KG1 (cell line): ENCODE measurements at places on chromosomes 3 and 15.

GRCh38 chr3:67947808-67948508 lies 293.5 kb upstream of the SUCLG2 start:
- DNase-seq: no peak

DNA sequence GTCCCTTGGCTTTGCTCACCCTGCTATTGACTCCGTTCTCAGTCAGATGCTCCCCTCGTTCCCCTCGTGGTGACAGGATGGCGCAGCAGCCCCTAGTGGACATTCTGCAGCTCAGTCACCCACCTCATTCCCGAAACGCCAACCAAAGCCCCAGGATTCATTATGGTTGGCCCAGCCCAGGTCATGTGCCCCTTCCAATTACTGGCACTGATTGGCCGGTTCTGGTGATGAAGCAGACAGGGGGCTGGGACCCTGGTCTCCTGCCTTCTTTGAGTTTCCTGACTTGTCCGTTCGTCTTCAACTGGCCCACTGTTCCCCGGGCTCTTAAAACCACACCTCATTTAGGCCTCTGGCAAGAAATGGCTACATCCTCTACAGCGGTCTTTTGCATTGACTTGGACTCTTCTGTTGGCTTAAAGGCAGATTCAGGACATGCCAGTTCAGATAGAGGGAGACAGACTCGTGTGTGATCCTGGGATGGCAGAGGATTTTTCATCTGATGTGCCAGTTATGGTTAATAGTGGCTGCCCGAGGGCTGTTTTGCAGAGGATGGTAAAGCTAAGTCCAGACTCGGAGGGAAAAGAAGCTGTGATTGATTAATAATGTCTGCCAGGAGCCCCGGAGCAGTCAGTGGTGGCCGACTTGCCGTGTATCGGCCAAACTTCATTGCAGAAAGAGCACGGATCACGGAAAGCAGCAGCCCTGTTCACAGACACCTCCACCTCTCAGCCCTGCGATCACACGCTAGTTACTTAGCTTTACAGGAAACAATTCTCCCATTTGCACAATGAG lies 37.8 kb downstream of the LSM3 start:
- DNase-seq: no peak

GRCh38 chr3:122021811-122022401 lies at the start of gene ILDR1:
Gene ILDR1, minus strand, starts transcription at chr3:122022247. Its CDS starts 170 bp downstream, at chr3:122022077.
- DNase-seq: no peak

GRCh38 chr3:89145995-89146394 lies 38.6 kb downstream of the EPHA3 start:
- no peak for DNase-seq

GRCh38 chr3:89584398-89584797 lies 477.0 kb downstream of the EPHA3 start:
- no peak for DNase-seq

DNA sequence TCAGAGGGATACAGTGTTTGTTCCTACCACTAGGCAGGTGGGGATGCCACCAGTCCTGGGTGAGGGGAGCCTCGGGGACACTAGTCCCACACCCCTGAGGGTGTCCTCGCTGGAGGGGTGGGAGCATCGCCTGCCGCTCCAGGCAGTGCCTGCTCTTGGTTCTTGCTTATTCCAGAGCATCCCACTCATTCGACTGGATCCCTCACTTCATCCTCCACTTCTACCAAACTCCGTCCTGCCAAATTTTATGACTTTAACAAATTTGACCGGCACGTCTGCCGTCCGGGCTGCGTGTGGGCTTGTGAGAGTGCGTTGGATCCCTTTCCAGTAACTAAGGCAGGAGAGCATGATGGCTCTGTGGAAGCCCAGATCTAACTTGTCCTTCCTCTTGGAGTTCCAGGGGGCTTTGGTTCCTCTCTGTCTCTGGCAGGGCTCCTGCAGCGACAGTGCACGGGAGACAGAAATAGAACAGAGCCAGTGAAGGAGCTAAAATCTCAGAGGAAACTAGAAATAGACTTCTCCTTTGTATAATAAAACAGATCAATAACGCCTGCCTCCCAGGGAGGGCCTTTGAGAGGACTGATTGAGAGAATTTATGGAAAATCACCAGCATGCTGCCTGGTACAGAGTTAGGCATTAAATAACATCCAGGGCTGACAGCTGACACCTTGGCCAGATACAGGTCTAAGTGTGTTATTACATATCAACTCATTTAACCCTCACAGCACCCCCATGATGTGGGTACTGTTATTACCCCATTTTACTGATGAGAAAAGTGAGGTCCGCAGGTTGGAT lies 34.5 kb downstream of the MGLL start:
- DNase-seq: no peak

DNA sequence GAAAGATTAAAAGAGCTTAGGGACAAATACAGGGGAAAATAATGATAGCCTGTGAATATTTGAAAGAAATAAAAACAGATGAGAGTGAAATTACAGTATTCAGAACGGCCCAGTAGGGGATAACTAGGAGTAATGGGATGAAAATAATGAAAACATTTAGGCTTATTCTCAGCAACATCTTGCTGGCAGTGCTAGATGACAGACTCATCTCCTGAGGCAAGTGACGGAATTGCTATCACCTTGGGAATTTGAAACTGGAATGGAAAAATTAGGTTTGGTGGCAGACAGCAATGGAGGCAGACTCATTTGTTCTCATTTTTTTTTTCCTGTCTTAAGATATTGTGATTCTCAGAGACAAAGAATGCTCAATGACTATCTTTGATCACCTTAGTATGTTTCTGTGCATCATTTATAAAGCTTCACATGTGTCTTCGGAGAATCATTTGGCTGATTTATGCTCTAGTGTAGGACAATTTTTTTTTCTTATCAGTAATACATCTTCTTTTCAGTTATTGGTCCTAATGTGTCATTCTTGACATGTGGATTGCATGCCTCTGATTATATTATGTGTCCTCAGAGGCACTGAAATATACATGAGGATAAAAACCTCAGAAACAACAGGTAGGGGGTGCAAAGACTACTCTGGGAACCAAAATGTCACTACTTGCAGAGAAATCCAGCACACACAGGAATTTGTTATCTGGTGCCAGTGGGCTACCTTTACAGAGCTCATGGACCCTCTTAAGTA lies 711.7 kb downstream of the EDEM1 start:
- DNase-seq: no peak

DNA sequence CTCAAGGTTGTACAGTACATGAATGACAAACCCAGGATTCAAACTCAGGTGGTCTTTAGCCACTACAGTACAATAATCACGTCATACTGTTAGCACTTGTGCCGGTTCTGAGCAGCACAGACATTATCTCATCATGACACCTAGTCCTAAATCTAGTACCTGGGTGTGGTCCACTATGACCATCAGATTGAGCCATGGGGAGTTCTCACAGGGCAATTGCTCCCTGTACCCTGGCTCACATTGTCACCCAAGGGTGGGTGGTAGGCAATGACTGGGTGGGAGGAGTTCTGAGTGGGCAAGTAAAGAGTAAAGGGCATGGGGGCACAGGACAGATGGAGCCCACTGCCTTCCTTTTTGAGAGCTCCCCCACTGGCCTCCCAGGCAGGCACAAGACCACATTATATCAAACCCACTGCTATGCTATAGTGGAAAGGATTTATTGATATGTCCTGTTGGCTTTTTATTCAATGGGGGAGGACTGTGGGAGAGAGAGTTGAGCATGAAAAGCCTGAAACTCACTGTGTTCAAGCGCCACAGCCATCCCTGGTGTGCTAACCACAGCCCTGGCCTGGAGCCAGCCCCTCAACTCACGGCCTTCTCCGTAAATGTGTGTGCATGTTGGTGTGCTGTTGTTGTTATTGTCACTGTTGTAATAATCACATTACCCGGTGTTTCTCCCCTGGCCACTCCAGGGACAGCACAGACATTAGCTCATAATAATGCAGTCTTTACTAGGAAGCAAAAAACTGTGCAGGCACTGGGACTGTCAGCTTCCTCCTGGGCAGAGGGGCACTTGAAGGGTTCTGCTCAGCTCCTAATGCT lies 27.3 kb downstream of the ADCY5 start:
- DNase-seq: no peak

DNA sequence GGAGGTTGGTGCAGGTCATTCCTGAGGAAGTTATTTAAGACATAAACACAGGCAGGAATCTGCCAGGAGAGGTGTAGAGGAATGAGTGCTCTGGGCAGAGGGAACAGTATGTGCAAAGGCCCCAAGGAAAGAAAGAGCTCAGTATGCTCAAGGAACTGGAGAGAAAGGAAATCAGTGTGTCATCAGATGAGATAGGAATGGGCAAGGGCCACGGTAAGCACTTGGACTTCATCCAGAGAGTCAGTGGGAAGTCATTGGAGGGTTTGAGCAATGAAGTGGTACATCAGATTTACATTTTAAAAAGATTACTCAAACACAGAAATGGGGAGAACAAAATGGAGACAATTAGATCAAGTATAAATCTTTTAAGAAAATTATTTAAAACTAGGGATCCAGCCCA lies 272.2 kb downstream of the ADAMTSL3 start:
- no peak for DNase-seq

DNA sequence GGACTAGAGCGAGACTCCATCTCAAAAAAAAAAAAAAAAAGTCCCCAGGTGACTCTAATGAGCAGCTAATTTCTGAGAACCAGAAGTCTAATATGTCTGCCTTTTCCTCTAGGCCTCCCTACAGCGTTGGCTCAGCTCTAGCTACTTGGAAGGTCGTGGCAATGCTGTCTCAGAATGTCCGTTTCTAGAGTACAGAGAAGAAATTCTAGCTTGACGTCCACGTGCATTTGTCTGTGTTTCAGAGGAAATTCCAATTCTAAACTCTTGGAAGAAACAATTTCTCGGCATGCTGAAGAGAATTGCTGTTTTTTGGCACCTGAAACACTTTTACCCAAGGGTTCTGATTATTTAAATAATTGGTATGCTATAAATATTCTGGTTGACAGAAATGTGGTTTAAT lies 78.8 kb downstream of the SOX2 start:
- no peak for DNase-seq

GRCh38 chr3:178384321-178385230 lies 151.7 kb upstream of the KCNMB2 start:
- DNase-seq: no peak

GRCh38 chr3:45579251-45579650 lies 15.3 kb upstream of the LIMD1 start:
- DNase-seq: no peak

DNA sequence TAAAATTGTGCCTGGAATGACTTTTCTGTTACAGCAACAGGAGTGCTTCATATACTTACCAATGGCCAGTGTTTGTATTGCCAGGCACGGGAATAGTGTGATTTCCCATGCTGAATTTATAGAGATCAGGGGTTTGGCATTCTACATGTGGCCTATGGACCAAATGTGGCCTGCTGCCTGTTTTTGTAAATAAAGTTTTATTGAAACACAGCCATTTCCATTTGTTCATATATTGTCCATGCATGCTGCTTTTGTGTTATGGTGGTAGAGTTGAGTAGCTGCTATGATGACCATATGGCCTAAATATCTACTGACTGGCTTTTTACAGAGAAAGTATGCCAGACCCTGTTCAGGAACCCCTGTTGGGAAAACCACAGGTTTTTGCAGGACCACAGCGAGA lies 55.6 kb downstream of the SLCO3A1 start:
- DNase-seq: no peak

GRCh38 chr3:39000008-39000450 lies 51.7 kb downstream of the SCN11A start:
- DNase-seq: peak; percentile 19

DNA sequence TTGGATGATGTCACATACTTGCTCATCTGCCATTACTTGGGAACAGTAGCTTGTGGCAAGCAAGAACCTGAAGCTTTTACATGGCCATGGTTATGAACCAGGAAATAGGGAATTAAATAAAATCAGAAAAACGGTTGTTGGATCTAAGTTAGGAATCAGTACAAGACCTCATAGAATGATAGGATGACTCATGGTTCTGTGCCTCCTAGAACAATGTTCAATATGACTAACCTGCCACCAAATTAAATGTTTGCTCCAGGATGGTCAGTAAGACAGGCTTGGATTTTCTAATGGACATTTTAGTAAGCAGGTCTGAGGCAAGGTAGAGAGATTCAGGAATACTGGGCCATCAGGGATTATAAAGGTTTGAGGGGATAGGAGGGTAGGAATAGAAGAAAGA lies 218.9 kb downstream of the PLOD2 start:
- no peak for DNase-seq

DNA sequence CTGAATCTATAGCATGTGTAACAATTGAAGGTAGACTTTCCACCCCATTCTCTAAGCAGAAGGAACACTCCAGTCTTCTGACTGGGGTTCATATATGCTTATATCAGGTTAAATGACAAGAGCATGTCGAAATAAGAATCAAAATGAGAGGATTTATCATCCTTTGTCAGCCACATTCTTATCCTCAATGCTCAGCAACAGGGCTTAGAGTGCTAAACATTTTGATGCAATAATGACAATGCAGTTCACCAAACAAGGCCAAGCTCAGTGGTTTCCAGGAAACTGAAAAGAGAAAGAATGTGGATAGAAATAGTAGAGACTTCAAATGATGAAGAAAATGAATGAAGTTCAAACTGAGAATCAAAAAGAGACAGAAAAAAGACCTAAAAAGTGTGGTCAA lies 78.0 kb downstream of the FSIP1 start:
- DNase-seq: no peak

GRCh38 chr15:57118013-57118799 lies 199.8 kb downstream of the TCF12 start:
- no peak for DNase-seq

GRCh38 chr3:176430244-176431037 lies 766.8 kb downstream of the TBL1XR1 start:
- DNase-seq: no peak

DNA sequence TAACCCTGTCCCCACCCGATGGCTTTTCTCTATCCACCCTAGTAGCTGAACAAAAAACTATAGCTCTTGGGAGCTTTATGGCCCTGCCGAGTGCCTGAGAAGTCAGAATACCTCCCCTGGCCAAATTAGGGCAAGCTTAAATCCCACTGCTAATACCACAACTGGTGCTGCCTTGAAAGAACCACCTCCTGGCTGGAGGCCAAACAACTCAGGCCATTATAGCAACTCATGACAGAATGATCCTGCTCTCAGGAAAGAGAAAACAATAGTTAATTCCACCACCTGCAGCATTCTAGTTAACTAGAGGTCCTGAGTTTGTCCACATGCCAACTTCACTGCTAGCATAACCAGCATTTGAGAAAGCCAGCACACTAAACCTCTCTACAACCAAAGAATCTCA lies 123.2 kb downstream of the RTP4 start:
- no peak for DNase-seq

DNA sequence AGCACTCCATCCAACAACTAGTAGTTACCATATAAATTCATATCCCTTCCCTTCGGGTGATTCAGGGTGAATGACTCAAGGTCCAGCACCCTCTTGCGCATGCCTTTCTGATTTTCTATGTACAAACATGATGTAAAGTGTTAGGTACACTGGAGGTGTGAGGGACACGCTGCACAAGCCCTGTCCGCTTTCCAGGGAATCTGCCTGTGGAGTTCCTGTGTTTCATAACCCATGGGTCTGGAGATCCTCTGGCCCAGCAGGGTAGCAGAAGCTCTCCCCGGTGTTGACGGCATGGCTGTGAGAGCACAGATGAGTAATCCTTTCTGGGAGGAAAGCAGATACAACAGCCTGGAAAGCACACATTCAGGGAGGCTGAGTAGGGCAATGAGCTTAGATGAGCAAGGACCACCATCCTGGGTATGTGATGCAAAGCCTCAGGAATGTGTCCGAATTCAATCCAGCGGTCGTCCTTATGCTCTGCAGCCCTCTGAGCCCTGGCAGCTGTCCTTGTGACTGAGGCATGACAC lies 142.9 kb upstream of the TP63 start:
- no peak for DNase-seq
